ENCODE measurements at places on chromosomes 16 and 17. TPM values are rescaled to one million over a fixed set of nuclear protein-coding genes. Genes with fewer than 3 reads are reported as not detected.

- no peaks in the 10 kb centered on the region for H3K36me3 ChIP-seq
- no peak overlapping the region for H3K4me3 ChIP-seq
- H3K27ac ChIP-seq: no peak overlapping the region
- DNase-seq: no peak
Measured at GRCh38 chr17:65985571-65985970, 206.4 kb downstream of the CEP112 start.

GRCh38 chr16:57165938-57166337 is 19.9 kb downstream of the PSME3IP1 start:
- peaks cover 62% of the 10 kb centered on the region for H3K36me3 ChIP-seq
- H3K27me3 ChIP-seq: no peaks in the 10 kb centered on the region
- H3K27ac ChIP-seq: no peak overlapping the region
- H3K4me1 ChIP-seq: no peaks in the 10 kb centered on the region

DNA sequence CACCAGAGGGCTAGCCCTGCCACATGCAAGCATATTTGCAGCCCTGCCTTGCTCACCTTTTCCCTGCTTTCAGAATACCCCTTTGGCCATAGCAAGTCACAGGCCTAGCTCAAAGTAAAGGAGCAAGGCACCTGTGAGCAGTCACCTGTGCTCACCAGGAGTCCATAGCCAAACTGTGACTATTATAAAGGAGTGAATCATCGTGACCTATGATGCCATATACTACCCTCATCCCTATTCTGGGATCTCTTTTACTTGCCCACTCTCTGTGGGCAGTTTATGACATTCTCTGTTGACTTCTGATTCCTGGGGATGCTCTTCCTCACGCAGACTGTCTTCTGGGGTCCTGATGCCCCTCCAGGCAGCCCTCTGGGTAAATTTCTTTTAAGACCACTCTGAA is 200.5 kb upstream of the NLRP1 start:
- no peaks in the 10 kb centered on the region for H3K36me3 ChIP-seq
- peaks cover 3% of the 10 kb centered on the region for H3K27me3 ChIP-seq
- H3K4me3 ChIP-seq: no peak overlapping the region
- DNase-seq: no peak

DNA sequence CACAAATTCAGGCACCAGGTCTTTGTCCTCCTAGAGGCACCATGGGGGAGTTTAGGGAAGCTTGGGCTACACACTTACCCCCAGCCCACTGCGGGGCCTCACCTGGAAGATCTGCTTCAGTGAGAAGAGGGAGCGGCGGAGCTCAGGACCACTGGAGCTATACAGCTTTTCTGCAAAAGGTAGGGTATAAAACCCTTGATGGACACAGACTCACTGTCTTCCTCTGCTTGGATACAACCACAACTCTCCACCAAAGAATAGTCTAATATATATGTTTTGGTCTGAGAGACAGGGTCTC is 9.1 kb downstream of the FHOD1 start:
- DNase-seq: no peak
- peak overlapping the region; percentile 96 for H3K27ac ChIP-seq
- H3K36me3 ChIP-seq: no peaks in the 10 kb centered on the region
- H3K4me1 ChIP-seq: peaks cover 49% of the 10 kb centered on the region
- H3K27me3 ChIP-seq: no peaks in the 10 kb centered on the region

DNA sequence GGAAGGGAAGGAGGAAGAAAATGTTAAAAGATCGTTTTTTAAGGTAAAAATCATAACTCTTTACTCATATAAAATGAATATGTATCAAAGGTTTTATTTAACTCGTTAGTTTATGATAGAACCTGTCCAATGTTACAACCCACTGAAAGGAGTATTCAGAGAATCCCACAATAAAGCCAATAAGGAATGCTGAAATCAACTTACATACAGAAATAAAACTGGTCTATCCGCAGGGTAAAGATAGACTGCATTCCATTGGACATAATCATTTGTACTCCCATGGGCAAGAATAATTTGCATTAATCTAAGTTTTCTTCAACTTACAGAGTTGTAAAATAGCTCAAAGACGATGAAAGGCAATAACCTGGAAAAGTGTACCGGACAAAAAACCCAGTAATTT is 17.9 kb upstream of the BEAN1 start:
- H3K36me3 ChIP-seq: no peaks in the 10 kb centered on the region
- H3K4me1 ChIP-seq: peaks cover 6% of the 10 kb centered on the region
- DNase-seq: no peak
- no peak overlapping the region for H3K27ac ChIP-seq
- no peaks in the 10 kb centered on the region for H3K27me3 ChIP-seq

GRCh38 chr17:76036497-76037261 is 9.6 kb upstream of the EVPL start:
- H3K36me3 ChIP-seq: peaks cover 4% of the 10 kb centered on the region
- H3K4me3 ChIP-seq: no peak overlapping the region

- no peak for DNase-seq
- H3K36me3 ChIP-seq: no peaks in the 10 kb centered on the region
- H3K27ac ChIP-seq: no peak overlapping the region
- no peaks in the 10 kb centered on the region for H3K4me1 ChIP-seq
- H3K27me3 ChIP-seq: no peaks in the 10 kb centered on the region
Measured at GRCh38 chr16:29011112-29011511, 26.3 kb downstream of the LAT start.

- no peaks in the 10 kb centered on the region for H3K4me1 ChIP-seq
- H3K4me3 ChIP-seq: no peak overlapping the region
Measured at GRCh38 chr17:62805234-62805633, 2.9 kb downstream of the MARCHF10 start.

GRCh38 chr17:37847102-37847501 is 77.1 kb upstream of the TBC1D3K start:
- H3K4me1 ChIP-seq: no peaks in the 10 kb centered on the region
- no peak overlapping the region for H3K27ac ChIP-seq
- no peak overlapping the region for H3K4me3 ChIP-seq
- H3K36me3 ChIP-seq: no peaks in the 10 kb centered on the region
- H3K27me3 ChIP-seq: peaks cover 6% of the 10 kb centered on the region

GRCh38 chr17:65156835-65157565 is 19.8 kb downstream of the RGS9 start:
- no peak overlapping the region for H3K4me3 ChIP-seq
- no peak for DNase-seq
- no peaks in the 10 kb centered on the region for H3K27me3 ChIP-seq
- H3K27ac ChIP-seq: no peak overlapping the region

GRCh38 chr17:64063766-64064224 is 43.4 kb upstream of the ICAM2 start:
- no peak for DNase-seq
- H3K27me3 ChIP-seq: no peaks in the 10 kb centered on the region
- no peak overlapping the region for H3K27ac ChIP-seq
- H3K4me1 ChIP-seq: no peaks in the 10 kb centered on the region
- no peak overlapping the region for H3K4me3 ChIP-seq

DNA sequence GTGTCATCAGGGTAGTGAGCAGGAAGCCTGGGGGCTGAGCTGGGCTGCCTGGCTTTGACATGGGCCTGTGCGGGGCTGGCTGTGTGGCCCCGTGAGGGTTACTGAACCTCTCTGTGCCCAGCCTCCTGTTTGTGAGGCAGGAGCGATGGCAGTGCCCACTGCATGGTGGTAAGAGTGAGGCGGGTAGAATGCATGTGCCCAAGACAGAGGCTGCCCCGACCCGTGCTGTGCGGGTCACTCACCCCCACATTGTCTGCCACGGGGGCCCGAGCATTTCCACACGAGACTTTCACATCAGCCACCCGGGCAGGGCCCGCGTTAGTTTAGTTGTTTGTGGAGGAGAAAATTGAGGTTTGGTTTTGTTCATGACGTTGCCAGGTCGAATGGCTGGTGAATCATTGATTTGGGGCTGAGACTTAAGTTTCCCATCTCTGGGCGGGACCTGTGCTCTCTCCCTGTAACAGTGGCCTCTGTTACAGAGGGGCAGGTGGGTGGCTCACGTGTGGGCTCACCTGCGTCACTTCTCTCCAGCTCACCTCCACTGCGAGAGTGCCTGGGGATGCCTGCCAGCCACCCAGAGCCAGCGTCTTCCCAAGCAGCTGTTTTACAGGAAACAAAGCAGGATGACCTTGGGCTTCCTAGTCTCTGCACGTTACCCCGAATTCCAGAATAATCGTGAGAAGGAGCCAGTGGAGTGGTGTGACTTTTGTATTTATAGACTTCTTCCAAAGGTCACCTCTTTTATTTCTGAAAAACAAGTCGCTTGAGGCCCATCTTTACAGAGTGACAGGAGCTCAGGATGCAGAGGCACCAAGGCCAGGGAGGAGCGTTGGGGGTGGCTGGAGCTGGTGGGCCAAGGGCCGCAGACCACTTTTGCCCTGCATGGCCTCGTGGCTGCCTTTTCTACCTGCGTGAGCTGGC is 150.6 kb downstream of the RPTOR start:
- no peak overlapping the region for H3K27ac ChIP-seq
- H3K27me3 ChIP-seq: no peaks in the 10 kb centered on the region
- peaks cover 9% of the 10 kb centered on the region for H3K4me1 ChIP-seq
- no peak for DNase-seq
- no peak overlapping the region for H3K4me3 ChIP-seq
- H3K36me3 ChIP-seq: no peaks in the 10 kb centered on the region

GRCh38 chr17:28702026-28702751 is 9.5 kb downstream of the PROCA1 start:
- H3K4me3 ChIP-seq: no peak overlapping the region
- H3K4me1 ChIP-seq: no peaks in the 10 kb centered on the region
- no peak overlapping the region for H3K27ac ChIP-seq
- H3K27me3 ChIP-seq: no peaks in the 10 kb centered on the region

DNA sequence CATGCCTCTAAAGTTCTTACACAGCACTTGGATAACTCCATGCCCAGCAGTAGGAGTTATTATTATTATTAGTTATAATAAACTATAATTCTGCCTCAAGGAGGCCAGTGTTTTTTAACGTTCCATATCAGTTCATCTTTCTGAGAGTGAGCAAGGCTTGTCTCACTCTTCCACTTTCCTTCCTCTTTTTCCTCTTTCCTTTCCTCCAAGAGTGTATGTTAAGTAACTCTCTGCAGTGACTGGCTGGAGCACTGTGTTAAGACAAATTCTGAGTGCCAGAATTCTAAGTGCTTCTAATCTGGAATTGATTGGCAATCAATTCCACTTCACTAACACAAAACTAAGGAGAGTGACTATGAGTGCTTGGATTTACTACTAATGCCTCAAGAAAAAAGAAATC is 16.4 kb downstream of the CLEC19A start:
- no peaks in the 10 kb centered on the region for H3K36me3 ChIP-seq
- DNase-seq: no peak
- no peak overlapping the region for H3K4me3 ChIP-seq
- no peaks in the 10 kb centered on the region for H3K4me1 ChIP-seq

- H3K4me1 ChIP-seq: peaks cover 20% of the 10 kb centered on the region
- H3K36me3 ChIP-seq: no peaks in the 10 kb centered on the region
- H3K27ac ChIP-seq: peak overlapping the region; percentile 70
- DNase-seq: no peak
Measured at GRCh38 chr16:30413112-30413806, 5.9 kb downstream of the ZNF771 start.

- no peaks in the 10 kb centered on the region for H3K36me3 ChIP-seq
- peak within 1 kb of the TSS; percentile 99 for H3K27ac ChIP-seq
- H3K4me1 ChIP-seq: peaks cover 56% of the 10 kb centered on the region
- H3K27me3 ChIP-seq: no peaks in the 10 kb centered on the region
Measured at GRCh38 chr16:67846320-67847063, at the start of gene NUTF2. Gene NUTF2 (plus strand): TSS chr16:67846933. CDS start chr16:67865131, 18,198 bp downstream.

- H3K27ac ChIP-seq: no peak overlapping the region
- no peaks in the 10 kb centered on the region for H3K36me3 ChIP-seq
- no peak overlapping the region for H3K4me3 ChIP-seq
- H3K27me3 ChIP-seq: no peaks in the 10 kb centered on the region
Measured at GRCh38 chr17:39576187-39576586, 31.5 kb downstream of the NEUROD2 start.

DNA sequence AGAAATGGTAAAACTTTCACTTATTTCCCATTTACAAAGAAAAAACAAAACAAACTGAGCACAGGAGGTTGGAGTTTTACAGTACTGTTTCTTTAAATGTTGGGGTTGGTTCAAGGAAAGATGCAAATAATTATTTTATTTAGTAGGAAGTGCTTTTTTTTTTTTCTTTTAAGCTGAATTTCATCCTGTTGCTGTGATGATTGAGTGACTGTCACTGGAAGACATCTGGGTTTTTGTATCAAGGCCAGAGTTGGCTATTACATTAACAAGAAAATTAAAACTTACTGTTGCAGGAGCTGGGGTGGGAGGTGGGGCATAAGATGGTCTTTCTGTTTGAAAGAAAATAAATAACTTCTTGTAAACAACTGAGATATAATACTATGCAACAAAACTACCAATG is 2.3 kb downstream of the SMARCE1 start:
- H3K36me3 ChIP-seq: peaks cover 3% of the 10 kb centered on the region
- DNase-seq: no peak
- H3K27ac ChIP-seq: no peak overlapping the region
- H3K4me3 ChIP-seq: no peak overlapping the region
- H3K27me3 ChIP-seq: no peaks in the 10 kb centered on the region

DNA sequence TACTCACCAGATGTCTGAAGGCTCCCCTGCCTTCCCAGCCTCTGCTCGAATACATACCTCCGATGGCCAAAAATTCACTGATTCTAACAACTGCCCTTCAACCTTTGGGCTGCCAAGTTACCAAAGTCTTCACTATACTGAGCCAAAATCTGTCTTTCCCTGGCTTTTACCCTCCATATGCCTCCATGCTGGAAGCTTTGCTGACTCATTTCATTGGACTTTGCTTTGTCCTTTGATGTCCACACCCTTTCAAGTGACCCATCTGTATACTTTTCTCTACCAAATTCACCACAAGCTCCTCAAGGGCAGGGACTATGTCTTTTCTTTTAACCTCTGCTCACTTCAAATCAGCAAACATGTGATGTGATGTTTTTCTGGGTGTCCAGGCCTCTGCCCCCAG is 21.0 kb upstream of the MTMR4 start:
- H3K4me1 ChIP-seq: peaks cover 7% of the 10 kb centered on the region
- H3K36me3 ChIP-seq: no peaks in the 10 kb centered on the region
- DNase-seq: no peak
- no peak overlapping the region for H3K27ac ChIP-seq
- no peak overlapping the region for H3K4me3 ChIP-seq
- no peaks in the 10 kb centered on the region for H3K27me3 ChIP-seq

DNA sequence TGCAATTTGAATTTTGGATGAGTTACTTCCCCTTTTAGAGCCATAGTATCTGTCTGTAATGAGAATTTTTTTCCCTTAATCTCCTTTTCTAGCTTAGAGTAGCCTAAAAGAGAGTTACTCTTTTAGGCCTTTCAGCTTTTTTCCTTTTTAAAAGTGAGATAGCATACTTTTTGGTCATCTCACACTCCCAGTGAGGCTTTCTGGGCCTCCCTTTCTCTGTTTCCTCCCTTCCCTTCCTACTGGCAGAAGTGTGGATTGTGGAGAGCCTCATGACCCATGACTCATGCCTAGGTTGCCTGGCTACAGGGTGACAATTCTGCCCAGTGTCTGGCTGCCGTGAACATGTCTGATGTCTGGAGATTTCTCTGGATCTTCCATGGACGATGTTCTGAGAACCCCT is 15.2 kb downstream of the KRT23 start:
- no peaks in the 10 kb centered on the region for H3K36me3 ChIP-seq
- no peaks in the 10 kb centered on the region for H3K4me1 ChIP-seq
- no peak overlapping the region for H3K27ac ChIP-seq
- no peaks in the 10 kb centered on the region for H3K27me3 ChIP-seq

Gene METTL9
- 102 TPM for total RNA-seq

Gene ZNF423
- 15.8 TPM for total RNA-seq

Gene CCL3
- 0.68 TPM for total RNA-seq

Gene NPIPA2
- 1.4 TPM for total RNA-seq

Gene MFAP4
- total RNA-seq: 11.0 TPM

Gene TMEM100
- total RNA-seq: 10.6 TPM

Gene KRT38
- total RNA-seq: not detected

Gene FN3K
- 1.1 TPM for total RNA-seq

Gene TMC5
- total RNA-seq: not detected

Gene ARL4D
- 2.0 TPM for total RNA-seq

Data from gastrocnemius medialis (tissue), 4 donors.